Activated B cell treated with CpG ODN at 0.5 μM for 24 hours (primary cell): ENCODE measurements at places on chromosomes 16 and 17. TPM values are rescaled to one million over a fixed set of nuclear protein-coding genes. Genes with fewer than 3 reads are reported as not detected.

SDK2 gene
- 1.7 and 2.5 TPM in 2 replicates for total RNA-seq

GLIS2 gene
- total RNA-seq, result not detected in 2 replicates

P2RX1 gene
- 22.0 and 26.0 TPM in 2 replicates for total RNA-seq

CTRB2 gene
- total RNA-seq, result not detected in 2 replicates

ITPRIPL2 gene
- total RNA-seq, result 7.4 and 8.3 TPM in 2 replicates

MYH11 gene
- 0.17 and 0.58 TPM in 2 replicates for total RNA-seq

PRSS33 gene
- total RNA-seq, result not detected in 2 replicates

DUS2 gene
- total RNA-seq, result 54.2 and 62.0 TPM in 2 replicates

SP6 gene
- 0.09 TPM in 1 of 2 replicates, not detected in the other for total RNA-seq

KCNJ2 gene
- total RNA-seq, result 0.04 TPM in 1 of 2 replicates, not detected in the other

RPUSD1 gene
- 32.2 and 35.3 TPM in 2 replicates for total RNA-seq

CDYL2 gene
- 3.2 and 3.4 TPM in 2 replicates for total RNA-seq

CCL4L2 gene
- total RNA-seq, result 16.3 and 18.7 TPM in 2 replicates

KRTAP4-3 gene
- not detected in 2 replicates for total RNA-seq

SDR42E2 gene
- 0.18 and 0.22 TPM in 2 replicates for total RNA-seq

ABI3 gene
- total RNA-seq, result 6.5 and 9.7 TPM in 2 replicates

SEBOX gene
- not detected in 2 replicates for total RNA-seq

FCSK gene
- total RNA-seq, result 20.1 and 21.4 TPM in 2 replicates

PPP1R27 gene
- not detected in 2 replicates for total RNA-seq

MPV17L gene
- total RNA-seq, result 0.17 and 0.55 TPM in 2 replicates

FSCN2 gene
- total RNA-seq, result 3.2 and 5.5 TPM in 2 replicates

DGKE gene
- total RNA-seq, result 15.4 and 20.3 TPM in 2 replicates

CANT1 gene
- 39.3 and 44.6 TPM in 2 replicates for total RNA-seq

HOXB4 gene
- total RNA-seq, result 0.88 and 1.4 TPM in 2 replicates

KRTAP16-1 gene
- not detected in 2 replicates for total RNA-seq

USP6 gene
- total RNA-seq, result 0.33 and 0.37 TPM in 2 replicates

IL17C gene
- total RNA-seq, result 0.34 and 0.69 TPM in 2 replicates

KRTAP4-9 gene
- not detected in 2 replicates for total RNA-seq

ATP2A1 gene
- 0.71 and 1.0 TPM in 2 replicates for total RNA-seq

MYL4 gene
- total RNA-seq, result not detected in 2 replicates

METTL9 gene
- 53.3 and 59.2 TPM in 2 replicates for total RNA-seq

SLFN12L gene
- 2.0 and 2.4 TPM in 2 replicates for total RNA-seq

FMNL1 gene
- 310 and 351 TPM in 2 replicates for total RNA-seq

SNX11 gene
- total RNA-seq, result 129 and 145 TPM in 2 replicates

TP53TG3F gene
- not detected in 2 replicates for total RNA-seq

THRA gene
- total RNA-seq, result 5.4 and 5.9 TPM in 2 replicates

GGA2 gene
- 264 and 281 TPM in 2 replicates for total RNA-seq

TNFRSF13B gene
- total RNA-seq, result 316 and 342 TPM in 2 replicates

SLFN14 gene
- not detected in 2 replicates for total RNA-seq

MMD gene
- 45.5 and 46.3 TPM in 2 replicates for total RNA-seq

AANAT gene
- 0.55 TPM in 1 of 2 replicates, not detected in the other for total RNA-seq

SLC43A2 gene
- total RNA-seq, result 148 and 167 TPM in 2 replicates

MT1F gene
- 21.4 and 22.8 TPM in 2 replicates for total RNA-seq

SETD1A gene
- total RNA-seq, result 29.6 and 32.8 TPM in 2 replicates

ZNF629 gene
- total RNA-seq, result 9.1 and 9.3 TPM in 2 replicates

HSD11B2 gene
- 0.49 TPM in 1 of 2 replicates, not detected in the other for total RNA-seq

FBXL16 gene
- 0.75 and 0.88 TPM in 2 replicates for total RNA-seq

ZPBP2 gene
- total RNA-seq, result 1.2 and 1.6 TPM in 2 replicates

RARA gene
- total RNA-seq, result 71.2 and 72.5 TPM in 2 replicates
